ENCODE measurements at places on chromosomes 3 and 15.

- no peak for DNase-seq
Measured at GRCh38 chr15:79635897-79636561, 203.9 kb downstream of the MINAR1 start.

DNA sequence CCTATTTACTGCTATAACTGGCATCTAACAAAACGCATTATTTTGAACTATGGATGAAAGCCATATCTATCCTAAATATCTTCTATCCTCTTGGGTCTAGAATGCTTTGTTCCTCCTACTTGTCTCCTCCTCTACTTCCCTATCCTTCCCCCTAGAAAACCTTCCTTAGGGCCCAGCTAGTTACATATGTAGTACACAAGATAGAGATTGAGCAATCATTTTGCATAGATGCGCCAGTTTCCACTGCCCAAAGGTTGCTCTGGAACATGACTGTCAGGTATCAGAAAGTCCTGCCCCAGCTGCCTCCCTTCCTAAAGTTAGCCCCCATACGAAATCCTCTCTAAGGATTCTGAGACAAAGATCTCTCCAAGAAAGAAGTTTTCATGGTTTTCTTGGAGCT is 55.1 kb downstream of the GPR160 start:
- DNase-seq = no peak

DNA sequence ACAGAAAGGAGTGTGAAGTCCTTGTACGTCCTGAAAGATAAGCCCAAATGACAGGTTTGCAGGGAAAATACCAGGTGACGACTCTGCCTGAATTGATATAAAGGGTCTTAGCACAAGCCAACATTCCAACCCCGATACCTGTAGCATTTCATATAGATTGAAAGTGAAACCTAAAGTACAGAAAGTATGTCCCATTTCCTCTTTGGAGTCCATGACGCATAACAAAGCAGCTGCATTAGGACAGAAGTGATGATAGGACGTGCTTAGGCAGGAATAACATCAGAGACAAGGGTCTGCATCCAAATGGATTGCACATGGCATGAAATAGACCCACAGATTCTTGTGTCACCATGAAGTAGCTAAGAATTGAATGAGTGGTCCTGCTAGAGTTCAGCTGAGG is 187.0 kb upstream of the ROBO1 start:
- DNase-seq = no peak

- no peak for DNase-seq
Measured at GRCh38 chr3:42524751-42525150, 22.3 kb downstream of the VIPR1 start.

- DNase-seq = no peak
Measured at GRCh38 chr3:52874864-52875587, 22.3 kb downstream of the STIMATE start.

DNA sequence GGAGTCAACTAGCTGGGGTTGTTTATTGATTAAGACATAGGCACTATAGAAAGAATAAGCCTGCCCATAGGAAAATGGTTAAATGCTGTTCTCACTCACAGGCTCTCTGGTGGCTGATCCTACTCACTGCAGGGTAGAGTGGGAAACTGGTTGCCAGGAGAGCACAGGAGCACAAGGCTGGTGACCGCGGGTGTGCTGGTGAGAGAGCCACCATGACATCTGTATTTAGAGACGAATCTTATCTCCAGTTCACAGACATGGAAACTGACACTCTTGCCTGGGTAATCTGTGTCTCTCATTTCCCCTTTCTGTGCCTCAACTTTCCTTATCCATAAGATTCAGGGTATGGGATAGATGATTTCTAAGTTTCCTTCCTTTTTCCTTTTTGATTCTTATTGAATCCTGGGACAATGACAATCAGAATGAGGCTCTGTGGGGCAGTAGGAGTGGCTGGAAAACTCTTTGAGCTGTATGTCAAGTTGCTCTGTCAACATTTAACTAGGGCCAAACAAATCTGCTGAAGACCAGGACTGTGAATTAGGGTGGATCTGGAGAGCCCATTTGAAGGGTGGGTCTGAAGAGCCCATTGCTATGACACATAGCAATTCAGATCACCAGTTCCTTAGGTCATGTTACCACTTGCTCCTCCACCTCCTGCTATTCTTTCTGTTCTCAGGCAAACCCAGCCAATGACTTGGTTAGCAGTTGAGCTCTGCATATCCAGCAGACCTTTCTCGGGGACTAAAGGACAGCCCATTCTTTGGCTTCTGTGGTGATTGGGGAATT is 286.1 kb upstream of the TBL1XR1 start:
- no peak for DNase-seq

- peak; percentile 55 for DNase-seq
Measured at GRCh38 chr3:42772670-42773408, at the start of gene CCDC13. CCDC13 (minus strand) TSS chr3:42773253; CDS start chr3:42758345, 14,908 bp downstream.

DNA sequence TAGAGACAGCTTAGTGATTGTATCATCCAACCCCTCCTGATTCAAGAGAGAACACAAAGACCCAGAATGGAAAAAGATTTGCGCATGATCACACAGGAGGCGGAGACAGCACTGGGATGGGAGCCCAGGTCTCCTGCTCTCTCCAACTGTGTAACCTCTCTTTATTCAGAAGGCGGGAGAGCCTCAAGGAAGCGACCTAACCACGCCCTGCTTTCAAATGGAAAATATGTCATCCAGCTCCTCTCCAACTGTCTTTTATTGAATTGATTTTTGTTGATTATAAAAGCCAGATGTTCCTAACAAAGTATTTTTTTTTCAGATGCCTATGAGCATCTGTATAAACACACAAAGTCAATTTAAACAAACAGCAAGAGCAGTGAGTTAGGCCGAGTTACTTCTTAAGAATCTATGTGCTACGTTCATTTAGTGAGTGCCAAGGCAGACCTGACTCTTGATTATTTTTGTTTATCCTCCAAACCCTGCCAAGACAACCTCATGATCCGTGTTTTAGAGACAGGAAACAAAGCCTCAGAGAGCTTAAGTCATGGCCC is 74.5 kb downstream of the BFSP2 start:
- no peak for DNase-seq

DNA sequence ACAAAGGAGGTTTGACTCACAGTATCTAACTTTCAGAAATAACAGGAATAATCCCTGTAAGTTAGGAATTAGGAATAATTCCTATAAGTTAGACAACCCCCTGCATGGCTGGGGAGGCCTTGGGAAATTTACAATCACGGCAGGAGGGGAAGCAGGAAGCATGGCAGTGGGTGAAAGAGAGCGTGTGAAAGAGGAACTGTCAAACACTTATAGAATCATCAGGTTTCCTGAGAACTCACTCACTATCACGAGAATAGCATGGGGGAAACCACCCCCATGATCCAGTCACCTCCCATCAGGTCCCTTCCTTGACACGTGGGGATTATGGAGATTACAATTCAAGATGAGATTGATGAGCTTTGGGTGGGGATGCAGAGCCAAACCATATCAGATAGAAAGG is 385.5 kb downstream of the IL20RB start:
- no peak for DNase-seq

Measured in activated naive CD4-positive, alpha-beta T cell (primary cell).